ENCODE measurements at places on chromosomes 4 and X. TPM values are rescaled to one million over a fixed set of nuclear protein-coding genes. Genes with fewer than 3 reads are reported as not detected.
A peak's percentile ranks its signal among the peaks of the same experiment; 100 is the strongest.

GRCh38 chr4:153142700-153143438 is 61.4 kb upstream of the TRIM2 start:
- no peak overlapping the region for H3K4me3 ChIP-seq
- peak overlapping the region; percentile 79 for H3K27ac ChIP-seq
- peaks cover 19% of the 10 kb centered on the region for H3K4me1 ChIP-seq
- no peaks in the 10 kb centered on the region for H3K36me3 ChIP-seq

GRCh38 chr4:10115797-10116568 is 616 bp downstream of the WDR1 start:
- peaks cover 70% of the 10 kb centered on the region for H3K4me1 ChIP-seq
- H3K36me3 ChIP-seq: peaks cover 38% of the 10 kb centered on the region
- H3K27ac ChIP-seq: peak overlapping the region; percentile 91
- H3K27me3 ChIP-seq: no peaks in the 10 kb centered on the region
- H3K4me3 ChIP-seq: peak overlapping the region; percentile 92

DNA sequence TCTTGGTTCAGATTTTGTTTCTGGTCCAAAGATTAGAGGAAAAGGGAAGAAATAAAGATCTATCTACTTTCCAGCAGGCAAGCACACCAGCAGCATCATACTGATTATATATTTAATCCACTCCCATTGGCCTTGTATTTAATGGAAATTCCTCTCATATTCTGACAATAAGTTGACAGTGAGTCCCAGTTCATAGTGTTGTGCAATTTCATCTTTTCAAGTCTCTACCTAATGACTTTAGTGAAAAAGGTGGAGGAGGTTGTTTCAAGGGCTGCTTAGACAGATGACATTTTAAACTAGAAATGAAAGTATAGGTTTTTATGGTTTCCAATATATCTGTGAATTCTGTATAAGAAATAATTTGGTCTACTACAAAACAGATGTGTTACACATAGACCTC is 298.6 kb downstream of the PABPC4L start:
- no peak overlapping the region for H3K27ac ChIP-seq
- no peaks in the 10 kb centered on the region for H3K27me3 ChIP-seq
- no peak overlapping the region for H3K4me3 ChIP-seq
- H3K36me3 ChIP-seq: peaks cover 3% of the 10 kb centered on the region
- no peaks in the 10 kb centered on the region for H3K4me1 ChIP-seq

DNA sequence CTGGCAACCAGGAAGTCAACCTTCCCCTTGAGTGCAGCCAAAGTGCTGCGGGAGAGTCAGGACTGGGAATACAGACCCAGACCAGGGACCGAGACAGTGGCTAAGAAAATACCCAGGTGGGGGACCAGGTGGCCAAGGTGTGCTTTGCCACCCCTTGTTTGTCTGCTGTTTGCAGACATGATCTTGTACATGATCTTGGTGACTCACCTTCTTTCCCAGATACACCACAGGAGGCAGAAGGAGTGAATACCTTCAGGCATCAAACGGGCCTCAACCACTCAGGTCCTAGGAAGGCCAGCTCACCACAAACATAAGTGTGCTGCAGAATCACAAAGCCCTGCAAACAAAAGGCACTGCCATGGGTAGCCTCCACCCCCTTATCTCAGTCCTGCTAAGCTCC is 62.0 kb downstream of the CNGA2 start:
- no peaks in the 10 kb centered on the region for H3K4me1 ChIP-seq
- H3K27me3 ChIP-seq: no peaks in the 10 kb centered on the region
- H3K27ac ChIP-seq: no peak overlapping the region
- no peak overlapping the region for H3K4me3 ChIP-seq
- DNase-seq: peak; percentile 38
- no peaks in the 10 kb centered on the region for H3K36me3 ChIP-seq

- H3K27ac ChIP-seq: peak overlapping the region; percentile 33
- H3K27me3 ChIP-seq: no peaks in the 10 kb centered on the region
- peaks cover 6% of the 10 kb centered on the region for H3K36me3 ChIP-seq
- no peak for DNase-seq
Measured at GRCh38 chr4:101126059-101126458, 221.3 kb downstream of the PPP3CA start.

DNA sequence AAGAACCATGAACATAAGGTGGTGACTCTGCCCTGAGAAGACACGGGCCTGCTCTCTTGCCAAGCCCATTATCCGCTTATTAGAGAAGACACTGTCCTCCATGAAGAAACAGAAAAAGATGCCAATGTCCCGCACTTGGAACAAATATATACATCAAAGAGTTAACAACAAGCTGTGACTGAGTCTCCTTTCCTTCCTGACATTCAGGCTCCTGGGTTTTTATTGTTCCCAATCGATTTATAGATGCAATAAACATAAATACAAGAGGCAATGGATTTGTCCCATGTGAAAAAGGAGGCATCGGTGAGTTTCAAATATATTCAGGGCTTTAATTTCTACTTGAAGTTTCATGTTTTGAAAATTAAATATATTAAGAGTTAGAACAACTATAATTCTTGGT is 169.2 kb upstream of the CPEB2 start:
- peaks cover 13% of the 10 kb centered on the region for H3K27me3 ChIP-seq
- H3K4me1 ChIP-seq: no peaks in the 10 kb centered on the region
- H3K4me3 ChIP-seq: no peak overlapping the region
- no peak overlapping the region for H3K27ac ChIP-seq

- no peak overlapping the region for H3K27ac ChIP-seq
- H3K4me1 ChIP-seq: no peaks in the 10 kb centered on the region
- no peaks in the 10 kb centered on the region for H3K27me3 ChIP-seq
- H3K36me3 ChIP-seq: peaks cover 17% of the 10 kb centered on the region
- no peak for DNase-seq
- no peak overlapping the region for H3K4me3 ChIP-seq
Measured at GRCh38 chrX:10133980-10134676, 22.6 kb upstream of the CLCN4 start.

- H3K4me3 ChIP-seq: no peak overlapping the region
- no peaks in the 10 kb centered on the region for H3K36me3 ChIP-seq
- DNase-seq: no peak
- no peaks in the 10 kb centered on the region for H3K27me3 ChIP-seq
- H3K27ac ChIP-seq: no peak overlapping the region
Measured at GRCh38 chrX:79107891-79108718, 36.4 kb upstream of the GPR174 start.

GRCh38 chr4:74123065-74123728 is 24.2 kb upstream of the CXCL2 start:
- no peaks in the 10 kb centered on the region for H3K36me3 ChIP-seq
- H3K27me3 ChIP-seq: no peaks in the 10 kb centered on the region
- DNase-seq: no peak
- peaks cover 28% of the 10 kb centered on the region for H3K4me1 ChIP-seq

- no peaks in the 10 kb centered on the region for H3K36me3 ChIP-seq
- DNase-seq: no peak
Measured at GRCh38 chr4:19285146-19285545, 966.6 kb upstream of the SLIT2 start.

DNA sequence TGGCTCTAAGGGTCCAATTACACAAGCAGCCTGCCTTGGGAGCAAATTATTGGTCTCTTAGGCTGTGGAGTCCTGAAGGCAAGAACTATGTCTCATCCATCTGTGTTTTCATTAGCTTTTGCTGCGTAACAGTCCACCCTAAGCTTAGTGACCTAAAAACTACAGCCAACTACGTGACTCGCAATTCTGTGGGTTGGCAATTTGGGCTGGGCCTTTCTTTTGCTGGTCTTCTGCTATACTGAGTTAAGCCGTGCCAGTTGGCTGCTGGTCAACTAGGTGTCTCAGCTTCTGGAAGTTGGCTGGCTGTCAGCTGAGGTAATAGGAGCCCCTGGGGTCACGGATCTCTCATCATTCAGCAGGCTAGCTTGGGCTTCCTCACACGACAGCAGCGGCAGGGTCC is 205.6 kb upstream of the S100G start:
- no peaks in the 10 kb centered on the region for H3K36me3 ChIP-seq
- no peaks in the 10 kb centered on the region for H3K27me3 ChIP-seq
- no peak overlapping the region for H3K4me3 ChIP-seq
- H3K27ac ChIP-seq: no peak overlapping the region

- H3K27me3 ChIP-seq: peaks cover 30% of the 10 kb centered on the region
- H3K4me1 ChIP-seq: peaks cover 28% of the 10 kb centered on the region
- H3K27ac ChIP-seq: no peak overlapping the region
- no peak for DNase-seq
- H3K4me3 ChIP-seq: no peak overlapping the region
Measured at GRCh38 chr4:186557061-186557460, 1.7 kb upstream of the MTNR1A start.

DNA sequence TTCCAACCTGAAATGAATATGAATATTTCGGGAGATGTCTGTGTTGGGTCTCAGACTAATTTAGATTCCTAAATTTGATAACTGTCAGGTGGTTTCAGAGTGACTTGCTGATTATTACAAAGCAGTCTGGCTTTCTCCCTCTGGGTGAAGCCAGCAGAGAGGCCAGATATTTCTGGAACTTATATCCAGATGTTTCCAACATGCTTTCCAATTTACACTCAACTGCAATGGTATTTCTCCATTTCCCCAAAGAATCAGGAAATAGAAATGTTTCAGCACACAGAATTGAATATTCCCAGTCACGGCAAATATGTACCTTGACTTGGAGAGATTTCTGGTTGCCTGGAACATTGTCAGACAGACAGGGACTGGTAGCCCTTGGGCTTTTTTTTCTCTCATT is 48.5 kb upstream of the EGFL6 start:
- DNase-seq: no peak
- H3K4me1 ChIP-seq: peaks cover 7% of the 10 kb centered on the region

DNA sequence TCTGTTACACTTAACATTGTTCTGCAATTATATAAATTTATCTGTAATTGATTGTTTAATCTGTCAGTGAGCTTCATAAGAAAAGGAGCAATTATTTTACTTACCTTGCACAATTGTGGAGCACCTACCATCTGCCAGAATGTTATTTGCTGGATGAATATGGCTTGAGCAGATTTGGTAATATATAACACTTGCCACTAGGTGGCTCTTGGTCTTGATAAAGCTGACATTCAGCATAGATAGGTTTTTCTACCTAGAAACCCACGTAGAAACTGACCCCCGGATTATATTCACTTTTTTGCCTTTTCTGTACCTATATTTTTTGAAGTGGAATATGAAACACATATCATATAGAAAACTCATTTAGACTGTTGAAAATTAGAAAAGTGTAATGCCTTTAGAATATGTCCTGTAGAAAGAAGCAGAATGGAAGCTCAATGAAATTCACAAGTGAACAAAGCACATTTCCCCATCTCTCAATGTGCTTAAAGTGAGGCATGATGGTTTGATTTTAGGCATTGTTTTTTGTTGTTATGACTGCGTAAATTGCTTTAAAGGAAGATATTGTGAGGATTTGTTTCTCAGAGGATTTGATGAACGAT is 9.5 kb downstream of the RBPJ start:
- H3K27me3 ChIP-seq: no peaks in the 10 kb centered on the region
- H3K4me1 ChIP-seq: peaks cover 37% of the 10 kb centered on the region
- DNase-seq: no peak
- no peak overlapping the region for H3K27ac ChIP-seq
- no peaks in the 10 kb centered on the region for H3K36me3 ChIP-seq

DNA sequence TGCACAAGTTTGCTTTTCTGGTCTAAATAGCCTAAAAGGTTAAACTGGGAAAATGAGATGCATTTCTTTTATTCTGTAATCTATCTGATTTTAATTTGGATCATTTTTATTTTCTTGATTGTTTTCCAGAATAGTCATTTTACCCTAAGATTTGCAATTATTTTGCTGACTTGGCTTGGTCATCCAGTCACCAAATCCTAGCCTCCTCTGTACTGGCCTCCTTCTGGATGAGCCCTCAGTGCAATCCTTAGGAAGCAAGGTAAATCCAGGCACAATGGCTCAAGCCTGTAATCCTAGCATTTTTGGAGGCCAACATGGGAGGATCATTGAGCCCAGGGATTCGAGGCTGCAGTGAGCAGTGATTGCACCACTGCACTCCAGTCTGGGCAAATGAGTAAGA is 9.2 kb downstream of the EREG start:
- no peak for DNase-seq
- peaks cover 27% of the 10 kb centered on the region for H3K4me1 ChIP-seq
- peak overlapping the region; percentile 78 for H3K27ac ChIP-seq
- H3K27me3 ChIP-seq: no peaks in the 10 kb centered on the region
- no peak overlapping the region for H3K4me3 ChIP-seq

DNA sequence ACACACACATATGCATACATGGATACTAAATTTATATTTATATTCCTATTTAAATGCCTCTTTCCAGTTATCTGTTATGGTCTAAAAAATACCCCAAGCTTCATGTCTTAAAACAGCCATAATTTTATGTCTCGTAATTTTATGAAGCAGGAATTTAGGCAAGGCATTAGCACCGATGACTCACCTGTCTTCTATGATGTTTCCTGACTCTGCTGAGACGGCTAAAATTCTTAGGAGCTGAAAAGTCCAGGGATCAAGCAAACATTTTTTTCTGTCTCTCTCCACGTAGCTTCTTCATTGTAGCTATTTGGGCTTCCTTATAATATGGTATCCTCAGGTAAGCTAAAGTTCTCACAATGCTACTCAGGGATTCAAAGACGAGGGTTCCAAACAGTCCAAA is 930.3 kb downstream of the STIM2 start:
- no peaks in the 10 kb centered on the region for H3K27me3 ChIP-seq
- H3K36me3 ChIP-seq: no peaks in the 10 kb centered on the region
- no peak overlapping the region for H3K27ac ChIP-seq
- H3K4me3 ChIP-seq: no peak overlapping the region
- no peak for DNase-seq

DNA sequence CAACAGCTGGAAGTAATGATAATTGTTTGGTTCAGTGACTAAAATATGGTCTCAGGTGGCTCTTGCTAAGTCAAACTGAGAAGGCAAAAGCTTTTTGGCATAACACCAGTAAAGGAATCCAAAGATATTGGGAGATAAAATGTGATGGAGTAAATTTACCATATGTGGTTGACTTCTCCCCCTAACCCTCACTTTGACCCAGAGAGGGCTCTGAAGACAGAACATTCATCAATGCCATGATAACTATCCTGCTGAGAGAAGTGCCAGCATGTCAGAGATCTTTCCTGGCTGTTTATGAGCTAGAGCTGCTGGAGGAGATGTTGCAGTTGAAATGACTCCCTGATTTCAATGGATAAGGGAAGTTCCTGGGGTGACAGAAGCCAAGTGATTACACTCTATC is 213.4 kb downstream of the SPCS3 start:
- H3K27ac ChIP-seq: no peak overlapping the region
- H3K4me1 ChIP-seq: peaks cover 3% of the 10 kb centered on the region
- H3K36me3 ChIP-seq: no peaks in the 10 kb centered on the region
- no peak overlapping the region for H3K4me3 ChIP-seq

DNA sequence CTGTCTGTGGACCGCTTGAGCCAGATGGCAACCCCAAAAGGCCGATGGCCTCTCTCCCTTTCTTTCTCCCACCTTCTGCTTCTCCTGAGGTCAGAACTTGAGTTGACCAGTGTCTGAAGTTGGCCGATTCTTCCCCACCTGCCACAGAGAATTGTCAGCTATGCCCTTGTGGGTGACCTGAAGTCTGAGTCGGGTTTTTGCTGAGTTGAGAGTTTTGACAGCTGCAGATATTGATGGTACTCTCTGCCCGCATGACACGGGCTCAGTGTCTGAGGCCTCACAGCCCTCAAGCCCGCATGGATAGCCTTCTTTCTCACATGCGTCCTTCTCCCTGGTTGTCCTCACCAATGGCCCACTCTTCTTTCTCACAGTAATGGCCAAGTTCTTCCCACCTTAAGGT is 111.0 kb downstream of the EFNB1 start:
- H3K4me3 ChIP-seq: no peak overlapping the region
- H3K27me3 ChIP-seq: no peaks in the 10 kb centered on the region
- DNase-seq: no peak

The PHOX2B gene
- total RNA-seq: not detected

The GPAT3 gene
- total RNA-seq: not detected

The PDZD4 gene
- 26.6 TPM for total RNA-seq

The PCDH19 gene
- total RNA-seq: 1.7 TPM

The MAGEB3 gene
- not detected for total RNA-seq

The PASD1 gene
- total RNA-seq: not detected

The CXCL11 gene
- not detected for total RNA-seq
